ENCODE measurements at places on chromosomes 7 and 10. TPM values are rescaled to one million over a fixed set of nuclear protein-coding genes. Genes with fewer than 3 reads are reported as not detected.

Gene LBX1
- total RNA-seq: not detected

Gene ADAP1
- 4.0 TPM for total RNA-seq

Gene ATOH7
- total RNA-seq: 0.26 TPM

Gene CPA2
- 0.15 TPM for total RNA-seq

Gene LIPM
- not detected for total RNA-seq

Gene NEUROG3
- not detected for total RNA-seq

Gene AKR1D1
- total RNA-seq: not detected

Gene LEP
- not detected for total RNA-seq

Gene KCNH2
- total RNA-seq: 0.37 TPM
